ENCODE measurements at places on chromosomes 3 and 15.

GRCh38 chr3:458653-459310 lies 262.2 kb downstream of the CHL1 start:
- DNase-seq: no peak

GRCh38 chr3:29955413-29955812 lies 651.0 kb upstream of the TGFBR2 start:
- no peak for DNase-seq

DNA sequence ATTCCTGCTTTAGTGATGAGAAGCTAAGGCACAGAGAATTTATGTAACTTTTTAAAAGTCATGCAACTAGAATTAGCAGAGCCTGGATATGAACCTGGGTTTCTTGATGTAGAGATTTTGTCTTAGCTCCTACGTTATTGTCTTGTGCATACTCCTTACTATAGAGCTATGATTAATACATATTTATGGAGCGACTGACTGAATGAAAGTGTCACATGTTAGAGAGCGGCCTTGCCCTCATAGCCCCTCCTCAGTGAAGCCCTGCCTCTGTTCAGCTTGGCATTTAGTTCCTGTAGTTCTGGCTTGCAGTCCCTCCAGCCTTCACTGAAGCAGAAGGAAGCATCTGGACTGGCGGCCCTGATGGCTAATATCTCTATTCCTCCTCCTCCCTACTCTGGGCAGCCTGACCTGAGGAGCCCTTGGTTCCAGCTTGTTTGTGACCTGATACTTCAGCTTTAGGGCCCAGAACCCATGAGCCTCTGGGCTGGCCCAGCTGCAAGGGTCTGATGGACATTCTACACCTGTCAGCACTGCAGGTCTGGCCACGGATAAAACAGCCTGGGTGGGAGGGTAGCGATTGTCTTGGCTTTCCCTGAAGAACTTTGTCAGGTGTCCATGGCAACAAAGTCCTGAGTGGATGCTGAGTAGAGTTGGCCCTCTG lies 13.4 kb upstream of the AGBL1 start:
- no peak for DNase-seq

- no peak for DNase-seq
Observed at GRCh38 chr3:187669675-187670504, at the start of gene SST. Gene SST (minus strand): TSS chr3:187670394. CDS start chr3:187670291, 103 bp downstream.

DNA sequence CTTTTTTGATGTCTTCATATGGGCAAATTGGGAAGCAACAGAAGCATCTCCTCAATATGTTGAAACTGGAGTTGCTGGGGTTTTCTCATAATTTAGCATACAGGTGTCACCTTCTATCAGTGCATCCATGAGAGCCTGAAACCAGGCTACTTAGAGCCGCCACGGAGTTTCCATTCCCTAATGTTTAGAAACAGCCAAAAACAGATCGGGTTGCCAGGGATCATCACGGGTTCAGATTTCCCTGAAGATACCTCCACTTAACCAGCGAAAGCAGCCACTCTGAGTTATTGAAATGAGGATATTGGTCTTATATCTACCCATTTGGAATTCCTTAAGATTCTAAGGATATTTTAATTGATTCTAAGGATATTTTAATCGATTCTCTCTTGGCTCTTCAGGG lies 14.5 kb downstream of the TERB2 start:
- DNase-seq: no peak

- DNase-seq: no peak
Observed at GRCh38 chr15:50227076-50227475, 38.5 kb downstream of the HDC start.

- no peak for DNase-seq
Observed at GRCh38 chr15:45914425-45914824, 279.6 kb downstream of the SQOR start.

GRCh38 chr3:115885621-115886020 lies 262.3 kb downstream of the GAP43 start:
- DNase-seq: no peak

DNA sequence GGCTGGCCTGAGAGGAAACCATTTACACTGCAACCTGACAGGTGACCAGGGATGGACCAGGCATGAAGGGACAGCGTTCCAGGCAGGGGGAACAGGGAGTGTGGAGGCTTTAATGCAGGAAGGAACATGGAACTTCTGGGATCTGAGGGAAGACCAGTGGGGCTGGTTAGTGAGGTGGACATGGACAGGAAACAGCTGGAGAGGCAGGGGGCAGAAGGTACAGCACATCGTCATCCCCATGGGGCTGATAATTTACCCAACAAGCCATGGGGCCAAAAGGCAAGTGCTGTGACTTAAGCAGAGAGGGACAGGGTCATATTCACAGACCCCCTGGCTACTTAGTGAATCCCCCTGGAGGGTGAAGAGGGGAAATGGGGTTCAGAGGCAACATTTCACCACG lies 77.0 kb upstream of the LARS2 start:
- no peak for DNase-seq

DNA sequence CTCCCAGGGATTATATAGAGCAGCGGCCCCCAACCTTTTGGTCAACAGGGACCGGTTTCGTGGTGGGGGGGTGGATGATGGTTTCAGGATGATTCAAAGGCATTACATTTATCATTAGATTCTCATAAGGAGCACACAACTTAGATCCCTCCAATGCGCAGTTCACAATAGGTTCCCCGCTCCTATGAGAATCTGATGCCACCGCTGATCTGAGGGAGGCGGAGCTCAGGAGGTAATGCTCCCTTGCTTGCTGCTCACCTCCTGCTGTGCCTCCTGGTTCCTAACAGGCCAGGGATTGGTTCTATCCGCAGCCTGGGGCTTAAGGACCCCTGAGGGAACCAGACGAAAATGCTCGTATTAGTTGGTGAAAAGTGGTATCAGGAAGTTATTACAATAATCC lies 1.3 kb upstream of the HACD2 start:
- peak; percentile 77 for DNase-seq

- no peak for DNase-seq
Observed at GRCh38 chr15:32944431-32944830, 226.6 kb downstream of the GREM1 start.

DNA sequence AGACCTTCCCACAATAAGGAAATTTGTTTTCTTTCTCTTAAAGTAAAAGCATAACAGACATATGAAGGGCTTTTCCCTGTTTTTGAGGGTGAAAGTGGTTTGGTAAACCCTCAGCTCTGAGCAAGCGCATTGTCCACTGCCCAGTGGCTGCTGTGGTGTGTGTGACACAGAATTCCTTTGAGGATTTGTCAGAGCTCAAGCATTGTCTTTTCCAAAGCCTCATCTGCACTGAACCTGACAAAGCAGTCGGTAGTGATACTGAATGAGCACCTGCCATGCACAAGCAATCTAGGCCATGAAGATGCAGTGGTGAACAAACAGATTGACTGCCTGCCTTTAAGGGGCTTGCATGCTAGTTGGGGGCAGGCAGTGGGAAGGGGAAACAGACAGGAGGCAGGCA lies 128.3 kb downstream of the PLCL2 start:
- DNase-seq: no peak

GRCh38 chr3:62229211-62229610 lies 144.1 kb downstream of the FEZF2 start:
- DNase-seq: no peak

DNA sequence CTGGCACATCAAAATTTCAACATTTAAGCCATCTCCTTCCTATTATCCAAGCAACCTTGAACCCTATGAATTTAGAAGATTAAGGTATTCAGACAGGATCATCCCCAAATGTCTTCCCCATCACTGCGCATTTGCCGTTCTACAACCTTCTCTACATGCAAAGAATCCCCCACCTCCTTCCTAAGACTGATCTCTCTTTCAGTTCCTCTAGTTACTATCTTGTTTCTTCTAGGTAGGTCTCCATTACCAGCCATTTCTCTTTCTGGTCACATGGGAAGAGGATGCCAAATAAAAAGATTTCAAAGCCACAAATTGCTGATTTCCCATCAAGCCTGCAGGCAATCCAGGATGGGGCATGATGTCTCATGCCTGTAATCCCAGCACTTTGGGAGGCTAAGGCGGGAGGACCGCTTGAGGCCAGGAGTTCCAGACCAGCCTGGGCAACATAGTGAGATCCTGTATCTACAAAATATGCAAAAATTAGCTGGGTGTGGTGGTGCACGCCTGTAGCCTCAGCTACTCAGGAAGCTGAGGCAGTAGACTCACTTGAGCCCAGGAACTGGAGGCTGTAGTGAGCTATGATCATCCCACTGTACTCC lies 29.7 kb upstream of the MTMR10 start:
- no peak for DNase-seq

GRCh38 chr15:57415602-57416001 lies 39.3 kb downstream of the CGNL1 start:
- DNase-seq: no peak

DNA sequence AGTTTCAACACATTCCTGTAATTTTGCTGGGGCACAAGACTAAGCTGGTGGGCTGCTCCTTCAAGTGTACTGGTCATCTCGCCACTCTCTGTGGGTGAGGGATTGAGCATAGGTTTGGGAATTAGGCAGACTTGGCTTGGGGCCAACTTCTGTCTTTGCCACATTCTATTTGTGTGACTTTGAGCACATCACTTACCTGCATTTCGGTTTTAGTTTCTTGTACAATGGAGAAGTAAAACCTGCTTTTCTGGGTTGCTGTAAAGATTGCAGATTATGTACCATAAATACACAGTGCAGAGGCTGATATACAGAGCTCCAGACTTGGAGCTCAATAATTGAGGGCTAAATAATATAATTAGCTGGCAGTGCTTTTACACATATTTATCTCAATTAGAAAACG lies 162.1 kb downstream of the C3orf38 start:
- no peak for DNase-seq

- no peak for DNase-seq
Observed at GRCh38 chr3:170331143-170331542, 26.4 kb upstream of the SKIL start.

DNA sequence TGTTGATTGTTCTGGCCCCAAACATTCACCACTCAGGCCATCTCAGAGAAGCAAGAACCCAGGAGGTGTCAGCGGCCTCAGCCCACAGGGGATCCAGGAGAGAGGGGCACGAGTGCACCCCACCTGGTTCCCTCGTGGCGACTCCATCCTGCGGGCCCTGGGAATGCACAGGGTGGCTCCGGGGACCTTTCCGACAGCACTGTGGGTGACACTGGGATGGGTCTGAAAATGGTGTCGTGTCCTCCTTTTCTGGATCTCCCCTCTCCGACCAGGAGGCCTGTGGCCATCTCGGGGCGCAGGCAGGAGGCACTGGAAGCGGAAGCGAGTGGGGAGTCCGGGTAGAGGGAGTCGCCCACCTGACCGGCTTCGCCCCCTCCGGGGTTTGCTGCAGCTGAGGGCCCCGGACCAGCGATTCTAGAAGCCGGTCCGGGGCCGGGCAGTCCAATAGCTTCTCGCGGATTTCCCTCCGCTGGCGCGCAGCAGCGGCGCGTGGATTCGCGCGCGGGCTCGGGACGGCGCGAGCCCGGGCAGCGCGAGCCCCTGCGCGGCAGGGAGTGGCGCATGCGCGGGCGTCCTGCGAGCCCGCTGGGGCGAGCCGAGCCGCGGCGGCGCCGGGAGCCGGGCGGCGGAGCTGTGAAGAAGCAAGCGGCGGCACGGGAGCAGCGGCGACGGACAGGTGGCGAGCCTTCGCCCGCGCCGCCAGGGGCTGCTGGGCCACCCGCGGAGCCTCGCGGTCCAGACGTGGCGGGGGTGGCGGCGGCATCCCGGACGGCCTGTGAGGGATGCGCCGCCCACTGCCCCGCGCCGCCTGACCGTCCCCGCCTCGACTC lies at the start of gene DOCK3:
Gene DOCK3 (plus strand): TSS at position 579 of the 830 bp plus-strand sequence. CDS start 337 bp downstream, outside the sequence.
- DNase-seq: no peak

- no peak for DNase-seq
Observed at GRCh38 chr3:168342946-168343850, 247.5 kb upstream of the GOLIM4 start.

GRCh38 chr15:56734013-56734635 lies 815 bp upstream of the ZNF280D start:
- no peak for DNase-seq

DNA sequence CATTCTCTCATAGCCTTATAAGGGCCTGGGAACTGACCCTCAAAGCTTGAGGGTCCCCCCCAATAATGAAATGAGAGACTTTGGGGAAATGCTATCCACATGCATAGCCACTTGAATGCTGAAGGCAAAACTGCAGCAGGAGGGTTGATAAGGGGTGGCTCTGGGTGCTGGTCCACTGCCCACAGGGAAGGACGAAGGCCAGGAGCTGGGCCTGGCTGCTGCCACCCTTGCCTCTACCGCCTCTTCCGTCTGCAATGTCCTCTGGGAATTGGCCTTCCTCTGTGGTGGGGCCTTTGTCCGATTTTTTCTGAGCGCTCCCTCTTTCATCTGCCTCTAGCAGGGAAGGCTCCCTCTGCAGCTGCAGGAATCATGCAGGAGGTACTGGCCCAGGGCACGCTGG lies 41.0 kb downstream of the OCA2 start:
- DNase-seq: no peak

DNA sequence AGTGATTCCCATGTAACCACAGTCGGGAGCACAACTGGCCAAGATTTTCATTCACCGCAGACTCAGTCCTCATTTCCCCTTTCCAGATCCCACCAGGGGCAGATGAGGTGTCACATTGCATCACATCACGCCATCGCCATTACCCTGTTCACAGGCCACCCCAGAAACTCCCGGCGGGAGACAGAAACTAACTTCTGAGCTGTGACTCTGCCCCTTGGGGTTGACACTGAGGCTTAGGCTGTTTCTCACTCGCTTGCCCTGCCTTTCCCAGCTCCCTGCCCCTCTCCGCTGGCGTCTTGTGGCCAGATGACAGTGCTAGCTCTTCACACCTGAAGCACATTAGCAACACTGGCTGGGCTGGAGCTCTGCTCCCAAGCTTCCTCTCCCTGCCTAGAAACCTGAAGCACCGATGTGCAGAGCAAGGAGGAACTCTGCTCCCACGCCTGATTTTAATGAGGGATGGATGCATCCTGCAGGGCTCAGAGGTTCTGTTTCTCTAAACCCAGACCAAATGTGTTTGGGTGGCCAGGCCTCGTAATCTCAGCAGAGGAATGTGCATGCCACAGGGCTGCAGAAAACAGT lies 88.8 kb upstream of the CTDSPL start:
- no peak for DNase-seq

GRCh38 chr15:59371458-59372351 lies 966 bp downstream of the MYO1E start:
- no peak for DNase-seq

DNA sequence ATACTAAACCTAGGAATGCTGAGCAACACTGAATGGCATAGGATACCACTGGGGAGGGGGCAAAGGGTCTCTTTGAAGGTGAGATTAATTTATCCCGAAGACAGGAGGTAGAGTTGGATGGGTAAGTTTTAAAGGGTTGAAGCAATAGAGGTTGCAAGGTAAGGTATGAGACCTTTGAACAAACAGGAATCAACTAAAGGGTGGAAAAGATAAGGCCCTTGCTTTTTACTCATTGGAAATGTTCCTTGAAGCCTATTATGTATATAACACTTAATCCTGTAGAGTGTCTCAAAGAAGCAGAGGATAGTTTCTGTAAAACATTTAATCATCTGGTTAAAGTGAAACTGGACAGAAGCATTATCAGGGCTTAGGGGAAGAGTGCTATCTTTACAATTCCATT lies 5.7 kb downstream of the ABHD5 start:
- DNase-seq: no peak

DNA sequence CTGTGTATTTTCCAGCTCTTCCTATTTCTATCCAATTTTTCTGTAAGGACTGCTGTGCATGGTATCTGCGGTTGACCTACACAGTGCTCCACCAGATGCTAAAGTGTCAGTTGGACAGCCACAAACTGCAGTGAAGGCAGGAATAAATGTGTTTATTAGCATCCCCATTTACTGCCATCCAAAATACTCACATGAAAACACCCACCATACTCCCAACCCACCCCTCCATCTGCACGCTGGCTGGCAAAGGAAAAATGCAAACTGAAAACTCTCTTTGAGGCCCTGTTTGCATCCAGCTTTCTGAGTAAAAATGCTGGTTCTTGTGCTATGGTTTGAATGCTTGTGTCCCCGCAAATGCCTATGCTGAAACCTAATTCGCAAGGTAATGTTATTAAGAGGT lies 515.5 kb downstream of the ZNF385D start:
- DNase-seq: no peak

Measured in SHP77 treated with DMSO at 0.1 percent for 48 hours (cell line).